ENCODE measurements at places on chromosomes 11 and 22. TPM values are rescaled to one million over a fixed set of nuclear protein-coding genes. Genes with fewer than 3 reads are reported as not detected.

DNA sequence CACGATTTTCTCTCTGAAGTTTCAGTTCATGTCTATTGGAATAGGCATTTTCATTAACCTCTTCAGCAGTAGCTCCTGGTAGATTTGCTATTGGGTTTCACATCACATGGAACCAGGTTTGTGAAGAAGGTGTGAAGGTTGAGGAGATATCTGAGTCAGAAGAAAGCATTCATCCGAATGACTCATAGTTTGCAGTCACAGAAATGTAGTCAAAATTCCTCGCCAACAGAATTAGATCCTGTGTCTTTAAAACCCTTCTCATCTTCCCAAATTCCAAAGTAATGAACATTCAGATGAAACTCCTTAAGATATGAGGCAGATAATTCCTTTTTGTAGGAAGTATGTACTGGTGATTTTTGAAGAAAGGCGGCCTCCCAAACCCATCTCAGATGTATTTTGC is 125.0 kb upstream of the LARGE1 start:
- no peak for DNase-seq

Gene IL10RA
- polyA plus RNA-seq: 460 TPM

DNA sequence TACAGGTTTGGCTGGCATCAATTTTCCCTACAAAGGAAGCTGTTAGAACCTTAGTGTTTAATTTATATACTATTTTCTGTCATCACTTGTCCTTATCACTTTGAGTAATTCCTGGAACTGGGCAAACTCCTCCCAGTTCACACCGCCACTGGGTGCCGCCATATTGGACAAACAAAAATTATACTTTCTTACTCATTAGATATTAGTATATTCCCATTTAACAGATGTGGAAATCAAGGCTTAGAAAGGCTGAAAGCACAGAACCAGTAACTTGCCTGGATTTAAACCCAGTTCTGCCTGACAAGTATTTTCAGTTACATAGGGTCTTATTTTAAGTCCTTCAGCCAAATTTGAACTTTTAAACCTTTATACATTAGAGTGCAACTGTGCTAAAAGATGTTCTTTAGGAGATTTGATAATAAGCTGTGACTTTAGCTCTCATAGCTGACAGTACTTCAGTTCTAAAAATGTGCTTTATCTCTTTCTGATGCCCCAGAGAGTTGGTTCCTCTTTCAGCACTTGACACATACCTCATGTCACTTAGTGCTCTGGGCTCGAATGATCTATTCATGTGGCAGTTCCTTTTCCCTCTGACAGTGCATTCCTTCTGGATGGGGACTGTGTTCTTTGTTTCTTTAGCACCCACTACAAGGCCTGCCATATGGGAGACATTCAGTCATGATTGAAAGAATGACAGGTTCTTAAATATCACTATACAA is 25.4 kb downstream of the COA4 start:
- no peak for DNase-seq

GRCh38 chr11:1197431-1197885 is 25.4 kb upstream of the MUC5B start:
- DNase-seq: no peak

DNA sequence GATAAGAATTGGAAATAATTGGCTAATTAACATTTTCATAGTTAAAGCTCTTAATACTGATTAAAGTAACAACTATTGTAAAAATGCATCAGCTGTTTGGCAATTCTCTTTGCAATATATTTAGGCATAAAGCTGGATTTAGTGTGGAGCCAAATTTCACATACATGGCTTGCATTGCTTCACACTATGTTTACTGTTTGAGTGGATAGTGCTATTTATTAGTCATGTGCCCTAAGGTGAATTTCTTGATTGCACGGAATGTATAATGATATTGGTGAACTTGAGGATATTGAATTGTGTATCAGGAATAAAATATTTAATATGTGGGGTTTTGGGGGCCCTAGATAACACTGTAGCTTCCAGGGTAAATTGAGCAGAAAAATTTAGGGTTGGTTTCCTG is 100.9 kb downstream of the AASDHPPT start:
- DNase-seq: no peak

Gene APOL1
- polyA plus RNA-seq: 8.7 TPM

Gene MMP8
- polyA plus RNA-seq: not detected

Gene MS4A3
- not detected for polyA plus RNA-seq

DNA sequence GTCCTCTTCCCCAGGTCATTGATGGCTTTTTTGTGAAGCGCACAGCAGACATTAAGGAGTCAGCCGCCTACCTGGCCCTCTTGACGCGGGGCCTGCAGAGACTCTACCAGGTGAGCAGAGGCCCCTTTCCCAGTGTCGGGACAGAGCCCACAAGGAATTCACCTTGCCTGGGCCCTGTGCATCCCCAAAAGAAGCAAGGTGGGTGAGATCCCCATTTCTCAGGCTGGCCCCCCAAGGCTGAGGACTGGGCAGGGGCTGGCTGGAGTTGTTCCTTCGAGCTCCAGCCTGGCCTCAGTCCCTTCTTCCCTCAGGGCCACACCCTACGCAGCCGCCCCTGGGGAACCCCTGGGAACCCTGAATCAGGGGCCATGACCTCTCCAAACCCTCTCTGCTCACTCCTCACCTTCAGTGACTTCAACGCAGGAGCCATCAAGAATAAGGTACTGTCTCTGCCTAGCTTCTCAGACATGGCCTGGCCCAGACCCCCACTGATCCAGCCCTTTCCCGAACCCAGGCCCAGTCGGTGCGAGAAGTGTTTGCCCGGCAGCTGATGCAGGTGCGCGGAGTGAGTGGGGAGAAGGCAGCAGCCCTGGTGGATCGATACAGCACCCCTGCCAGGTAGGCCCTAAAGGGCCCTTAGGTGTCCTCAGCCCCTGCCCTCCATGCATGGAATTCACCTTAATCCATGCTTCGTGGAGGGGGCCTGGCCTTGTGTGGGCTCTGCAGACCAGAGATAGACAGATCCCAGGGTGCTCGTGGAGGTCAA is 4.7 kb downstream of the MUS81 start:
- DNase-seq: no peak

Gene TEX54
- 2.0 TPM for polyA plus RNA-seq

GRCh38 chr22:19704355-19705015 is 9.8 kb upstream of the SEPTIN5 start:
- DNase-seq: no peak

GRCh38 chr22:37232140-37232998 is 11.7 kb downstream of the RAC2 start:
- no peak for DNase-seq

Gene THAP7
- 41.4 TPM for polyA plus RNA-seq

DNA sequence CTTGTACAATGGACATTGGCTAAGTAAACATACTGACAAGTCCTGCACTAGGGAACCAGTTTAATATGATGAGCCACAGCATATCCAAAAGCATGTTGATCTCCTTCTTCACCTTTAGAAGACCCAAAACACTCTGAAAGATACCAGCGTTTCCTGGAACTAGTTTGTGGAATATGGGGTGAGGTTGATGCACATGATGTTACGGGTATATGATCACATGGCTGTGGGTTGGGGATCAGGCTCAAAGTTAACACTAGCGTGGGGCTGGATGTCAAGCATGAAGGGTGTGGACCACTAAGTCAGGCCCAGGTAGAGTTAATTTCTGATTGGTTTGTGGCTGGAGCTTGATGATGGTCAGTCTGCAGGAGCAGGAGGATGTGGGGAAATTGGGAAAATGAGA is 9.0 kb downstream of the IGLL5 start:
- no peak for DNase-seq

Gene C11orf65
- polyA plus RNA-seq: 0.37 TPM

Gene PARVG
- 54.0 TPM for polyA plus RNA-seq

DNA sequence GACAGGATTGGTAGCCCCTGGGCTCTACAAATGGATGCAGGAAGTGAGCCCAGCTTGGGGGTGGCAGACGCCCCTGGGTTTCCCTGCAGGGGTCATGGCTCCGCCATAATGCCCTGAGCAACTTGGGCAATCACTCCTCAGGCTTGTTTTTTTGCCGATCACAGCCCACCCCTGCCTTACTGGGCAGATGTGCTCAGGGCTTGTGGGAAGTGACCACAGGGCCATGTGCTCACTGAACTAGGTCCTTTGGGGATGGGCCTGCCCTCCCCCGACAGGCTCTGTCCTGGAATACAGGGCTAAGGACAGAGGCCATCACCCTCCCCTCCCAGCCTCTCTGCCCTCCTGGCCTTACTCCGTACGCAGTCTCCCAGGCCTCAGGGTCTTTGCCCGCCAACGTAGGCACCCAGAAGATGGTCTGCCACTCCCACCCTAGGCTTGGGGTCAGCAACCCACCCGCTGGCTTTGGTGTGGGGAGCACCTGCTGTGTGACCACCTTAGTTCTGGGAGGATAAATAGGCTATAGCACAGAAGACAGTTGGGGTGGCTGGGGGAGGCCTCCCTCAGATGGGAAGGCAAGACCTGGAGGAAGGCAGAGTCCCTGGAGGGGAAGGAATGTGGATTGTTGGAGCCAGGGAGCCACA is 3.8 kb downstream of the RPLP2 start:
- no peak for DNase-seq

Gene NXPE4
- not detected for polyA plus RNA-seq

DNA sequence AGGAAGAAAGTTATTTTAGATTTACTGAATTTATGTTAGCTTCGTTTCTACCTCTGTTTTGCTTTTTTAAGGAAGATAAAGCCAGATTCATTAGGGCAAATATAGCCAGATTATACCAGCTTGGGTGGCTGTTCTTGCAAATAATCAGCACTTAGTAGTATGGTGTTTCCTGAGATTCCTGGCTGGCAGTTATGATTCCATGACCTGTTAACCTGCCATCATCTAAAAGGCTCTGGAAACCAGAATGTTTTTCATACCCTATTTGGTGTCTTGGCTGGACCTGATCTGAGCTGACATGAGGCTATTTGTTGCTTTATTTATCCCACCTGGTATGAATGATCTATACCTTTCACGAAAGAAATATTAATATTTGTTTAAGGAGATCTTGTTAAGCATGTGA is 82.7 kb upstream of the HORMAD2 start:
- no peak for DNase-seq

- no peak for DNase-seq
Observed at GRCh38 chr11:126548581-126549550, 193.4 kb downstream of the ST3GAL4 start.

DNA sequence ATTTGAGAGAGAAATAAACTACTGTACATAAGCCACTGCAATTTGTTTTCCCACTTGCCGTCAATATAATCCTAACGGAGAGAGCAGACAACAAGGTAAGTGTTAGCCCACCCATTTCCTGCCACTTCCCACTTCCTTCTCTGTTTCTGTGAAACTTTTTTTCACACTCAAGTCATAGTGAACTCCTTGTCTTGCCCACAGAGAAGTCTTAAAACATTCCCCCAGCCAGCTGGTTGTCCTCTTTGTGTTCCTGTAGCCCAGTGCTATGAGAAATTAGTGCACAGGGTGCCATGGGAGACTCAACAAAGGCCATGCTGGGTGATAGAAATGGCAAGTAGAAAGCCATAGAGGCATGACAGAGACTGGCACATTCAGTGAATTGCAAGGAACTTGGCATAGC is 208.6 kb downstream of the BLID start:
- DNase-seq: no peak

DNA sequence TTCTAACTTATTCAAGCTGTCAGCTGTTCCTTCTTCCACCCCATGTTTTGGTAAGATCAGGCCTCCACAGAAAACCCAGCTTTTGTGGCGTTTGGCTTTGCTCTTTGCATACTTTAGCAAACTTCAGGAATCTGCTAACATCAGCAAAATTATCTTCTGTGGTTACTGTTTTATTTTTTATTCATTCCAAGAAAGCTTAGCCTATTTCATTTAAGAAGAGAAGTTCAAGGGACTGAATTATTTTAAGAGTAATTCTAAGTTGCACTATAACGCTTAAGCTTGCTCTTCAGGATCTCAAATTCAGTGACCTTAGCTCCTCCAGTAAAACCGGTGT is 1.1 kb downstream of the JHY start:
- no peak for DNase-seq

DNA sequence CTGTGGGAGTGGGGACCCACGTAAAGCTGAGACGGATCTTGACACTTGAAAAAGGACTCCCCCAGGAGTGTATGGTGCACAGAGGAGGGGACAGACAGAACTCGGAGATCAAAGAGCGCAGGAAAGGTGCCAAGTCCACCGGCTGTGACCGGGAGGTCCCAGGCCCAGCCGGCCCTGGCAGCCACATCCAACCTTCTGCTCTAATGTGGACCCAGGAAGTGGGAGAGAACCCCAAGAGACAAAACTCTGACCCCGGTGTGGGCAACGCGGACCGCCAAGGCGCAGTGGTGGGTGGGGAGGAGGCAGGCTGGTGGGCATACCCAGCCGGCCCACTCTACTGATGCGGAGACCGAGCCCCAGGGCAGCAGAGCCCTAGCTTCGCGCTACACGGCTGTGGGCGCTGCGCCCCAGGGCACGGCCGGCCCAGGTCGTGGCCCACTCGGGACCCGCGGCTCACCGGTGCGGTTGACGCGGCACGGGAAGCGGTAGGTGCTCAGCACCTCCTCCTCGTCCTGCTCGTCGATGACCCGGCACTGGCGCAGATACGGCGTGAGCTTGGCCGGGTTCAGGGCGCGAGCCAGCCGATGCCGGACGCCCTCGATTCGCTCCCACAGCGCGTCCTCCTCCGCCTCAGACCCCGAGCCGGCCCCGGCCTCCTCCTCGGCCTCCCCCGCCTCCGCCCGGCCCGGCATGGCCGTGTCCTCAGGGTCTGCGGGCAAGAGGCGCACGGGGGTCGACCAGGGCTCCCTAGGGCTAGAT is 527 bp downstream of the CARD10 start:
- no peak for DNase-seq

- peak; percentile 27 for DNase-seq
Observed at GRCh38 chr22:39567135-39567946, 3.2 kb upstream of the CACNA1I start.

GRCh38 chr11:396948-397548 is 3.0 kb downstream of the PKP3 start:
- peak; percentile 70 for DNase-seq

GRCh38 chr11:12272821-12273617 is 104.4 kb upstream of the PARVA start:
- no peak for DNase-seq

- no peak for DNase-seq
Observed at GRCh38 chr11:5291207-5291838, 10.4 kb downstream of the OR51B4 start.

Gene MS4A6A
- polyA plus RNA-seq: 34.2 TPM

DNA sequence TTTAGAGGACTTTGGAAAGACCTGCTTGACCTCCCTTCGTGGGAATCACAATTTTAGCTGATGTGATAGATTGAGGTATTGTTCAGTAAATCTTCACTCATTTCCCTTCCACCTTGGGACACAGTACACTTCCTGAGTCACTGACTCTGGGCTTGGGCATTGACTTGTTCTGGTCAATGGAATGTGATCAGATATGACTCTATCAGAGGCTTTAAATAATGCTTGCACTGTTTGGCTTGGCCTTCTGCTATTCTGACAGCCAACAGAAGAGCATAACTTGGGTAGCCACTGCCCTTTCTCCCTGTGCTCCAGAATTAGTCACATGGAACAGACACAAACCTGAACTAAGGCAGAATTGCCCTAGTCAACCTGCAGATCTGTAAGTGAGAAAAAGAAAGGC is 12.5 kb downstream of the PRR5L start:
- DNase-seq: no peak

- peak; percentile 24 for DNase-seq
Observed at GRCh38 chr11:32116668-32117067, 25.8 kb downstream of the RCN1 start.

GRCh38 chr22:42294034-42294985 is 23.9 kb upstream of the TCF20 start:
- no peak for DNase-seq
